ENCODE measurements at places on chromosomes 7 and 10. TPM values are rescaled to one million over a fixed set of nuclear protein-coding genes. Genes with fewer than 3 reads are reported as not detected.

Gene TMEM176B
- not detected for total RNA-seq

Gene CELF2
- 5.6 TPM for total RNA-seq

- DNase-seq: no peak
Measured at GRCh38 chr10:86349940-86350630, 16.5 kb downstream of the GRID1 start.

GRCh38 chr10:52004342-52004949 lies 305.1 kb upstream of the CSTF2T start:
- DNase-seq: peak; percentile 67

Gene PRKCQ
- total RNA-seq: under 0.01 TPM

DNA sequence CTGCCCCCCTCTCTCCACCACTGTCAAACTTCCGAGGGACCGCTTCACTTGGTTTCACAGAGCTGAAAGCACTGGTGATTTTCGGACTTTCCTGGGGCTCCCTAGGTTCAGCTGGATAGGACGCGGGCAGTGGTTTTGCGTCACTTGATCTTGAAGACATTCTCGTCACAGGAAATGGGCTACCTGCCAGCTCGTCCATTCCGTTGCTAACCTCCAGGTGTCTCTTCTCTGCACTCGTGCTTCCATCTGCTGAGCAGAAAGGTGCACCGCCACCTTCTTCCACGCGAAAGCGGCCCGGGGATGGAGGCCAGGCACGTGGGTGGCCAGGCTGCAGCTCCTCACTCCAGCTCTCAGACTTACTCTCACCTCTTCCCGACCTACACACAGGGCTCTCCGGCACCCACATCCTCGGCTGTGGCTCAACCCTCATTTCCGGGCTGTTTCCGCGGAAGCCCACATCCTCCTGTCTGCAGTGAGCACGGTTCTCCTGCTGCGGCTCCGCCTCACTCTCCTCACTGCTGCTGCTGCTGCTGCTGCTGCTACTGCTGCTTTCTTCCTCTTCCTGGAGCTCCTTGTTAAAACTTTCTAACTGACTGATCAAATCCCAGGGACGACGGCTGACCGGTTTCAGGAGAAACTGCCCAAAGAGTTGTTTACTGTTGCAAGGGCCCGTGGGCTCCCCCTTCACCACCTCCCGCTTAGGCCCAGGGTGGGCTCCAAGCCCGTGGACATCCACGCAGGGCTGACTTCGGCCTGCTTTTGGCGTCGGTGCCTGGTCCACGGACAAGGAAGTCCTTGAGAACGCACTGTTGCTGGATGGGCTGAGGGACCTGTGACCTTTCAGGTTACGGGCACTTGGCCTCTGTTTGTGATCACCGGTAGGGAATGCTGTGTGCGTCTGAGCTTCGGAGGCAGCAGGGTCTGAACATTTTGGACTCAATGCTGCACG lies 32.1 kb downstream of the JCAD start:
- DNase-seq: no peak

GRCh38 chr10:28946479-28946878 lies 269.2 kb downstream of the BAMBI start:
- peak; percentile 79 for DNase-seq

- DNase-seq: no peak
Measured at GRCh38 chr10:70255329-70256299, 22.4 kb upstream of the PPA1 start.

GRCh38 chr10:16381083-16381482 lies 55.7 kb upstream of the PTER start:
- DNase-seq: no peak

GRCh38 chr10:129101232-129101980 lies 365.6 kb upstream of the MGMT start:
- no peak for DNase-seq
